ENCODE measurements at places on chromosomes 1 and 21. TPM values are rescaled to one million over a fixed set of nuclear protein-coding genes. Genes with fewer than 3 reads are reported as not detected.

The PGM1 gene
- total RNA-seq = 87.3 TPM

The ARTN gene
- 14.2 TPM for total RNA-seq

The SPATA46 gene
- total RNA-seq = not detected

The CELA2A gene
- total RNA-seq = not detected

The LYPD8 gene
- total RNA-seq = 235 TPM

The GPR37L1 gene
- total RNA-seq = 3.5 TPM

The FCAMR gene
- 0.41 TPM for total RNA-seq

The GPATCH2 gene
- 13.2 TPM for total RNA-seq

The CD84 gene
- 6.6 TPM for total RNA-seq

The CYP4B1 gene
- total RNA-seq = 5.5 TPM

The CDC14A gene
- 15.6 TPM for total RNA-seq

The SYT14 gene
- total RNA-seq = 0.41 TPM

The KRTAP21-3 gene
- not detected for total RNA-seq

The OPRD1 gene
- 0.06 TPM for total RNA-seq

The COL6A1 gene
- 45.0 TPM for total RNA-seq

The HUNK gene
- total RNA-seq = 3.8 TPM

The FLG2 gene
- not detected for total RNA-seq

The SLC26A9 gene
- total RNA-seq = not detected

The KCNA3 gene
- total RNA-seq = 2.7 TPM

The SPTA1 gene
- total RNA-seq = 0.24 TPM

The NCAM2 gene
- total RNA-seq = 4.0 TPM

The KLF17 gene
- total RNA-seq = 0.13 TPM

The SIM2 gene
- total RNA-seq = not detected

The METTL18 gene
- total RNA-seq = 6.5 TPM

The IGSF21 gene
- total RNA-seq = 0.96 TPM

The ADAMTS5 gene
- 5.5 TPM for total RNA-seq

The TTC22 gene
- total RNA-seq = 122 TPM

The TMEM79 gene
- total RNA-seq = 4.1 TPM

The TFAP2E gene
- total RNA-seq = 0.27 TPM

The FYB2 gene
- 0.90 TPM for total RNA-seq

The TMEM54 gene
- 426 TPM for total RNA-seq

The DYRK3 gene
- 4.7 TPM for total RNA-seq

The KIF2C gene
- 15.0 TPM for total RNA-seq

The PSMA5 gene
- 67.9 TPM for total RNA-seq

The RUNX3 gene
- 6.1 TPM for total RNA-seq

The CAMSAP2 gene
- 5.0 TPM for total RNA-seq

The TEDDM1 gene
- not detected for total RNA-seq

The BNIPL gene
- 0.63 TPM for total RNA-seq
